ENCODE measurements at places on chromosomes 1 and 21.
A peak's percentile ranks its signal among the peaks of the same experiment; 100 is the strongest.

DNA sequence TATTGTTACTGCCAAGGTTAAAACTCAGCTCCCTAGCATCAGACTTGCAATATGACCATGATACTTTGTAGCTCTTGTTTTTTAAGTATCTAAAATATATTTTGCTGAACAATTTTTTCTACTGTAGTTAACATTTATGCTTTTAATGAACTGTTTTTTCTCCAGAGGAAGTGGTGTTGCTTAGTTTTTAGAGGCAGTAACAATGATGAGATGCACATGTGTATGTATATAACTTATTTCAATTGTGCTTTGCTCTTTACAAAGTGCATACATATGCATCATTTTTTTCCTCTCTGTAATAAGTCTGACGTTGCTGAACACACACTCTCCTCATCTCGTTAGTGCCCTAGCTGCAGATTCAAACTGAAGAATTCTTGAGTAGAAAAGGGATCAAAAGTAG is 418.8 kb downstream of the ZP4 start:
- DNase-seq: no peak

DNA sequence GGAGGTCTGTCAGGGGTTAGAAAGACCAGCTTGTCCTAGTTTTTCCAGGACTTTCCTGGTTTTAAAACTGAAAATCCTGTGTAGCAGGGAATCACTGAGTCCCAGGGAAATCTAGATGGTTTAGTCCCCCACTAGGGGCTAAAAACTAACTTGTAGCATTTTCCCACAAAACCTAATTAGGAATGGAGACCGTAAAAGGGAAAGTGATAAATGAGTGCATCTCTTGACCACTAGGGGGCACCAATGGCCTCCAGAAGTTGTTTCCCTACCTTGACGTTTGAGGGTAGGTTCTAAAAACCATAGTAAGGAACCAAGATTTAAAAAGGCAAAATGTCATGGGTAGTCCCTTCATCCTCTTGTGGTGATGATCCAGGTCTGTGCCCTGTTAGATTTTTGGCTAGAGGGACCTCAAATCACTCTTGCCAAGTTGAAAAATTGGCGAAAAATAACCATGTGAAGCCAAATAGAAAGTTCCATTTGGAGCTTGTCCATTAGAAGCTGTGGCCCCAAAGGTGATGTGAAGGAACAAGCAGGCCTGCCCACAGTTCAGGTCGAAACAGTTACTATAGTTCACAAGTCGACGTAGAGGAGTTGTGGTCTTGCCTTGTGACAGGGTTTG is 24.5 kb downstream of the CLIC6 start:
- peak; percentile 57 for DNase-seq

GRCh38 chr1:178451529-178451928 is 45.2 kb downstream of the CLEC20A start:
- peak; percentile 83 for DNase-seq

GRCh38 chr21:27408826-27409225 is 441.9 kb upstream of the ADAMTS5 start:
- DNase-seq: peak; percentile 50

- no peak for DNase-seq
Observed at GRCh38 chr1:180141381-180141934, 13.2 kb upstream of the QSOX1 start.

- DNase-seq: peak; percentile 50
Observed at GRCh38 chr1:177256153-177257075, 85.7 kb downstream of the BRINP2 start.

DNA sequence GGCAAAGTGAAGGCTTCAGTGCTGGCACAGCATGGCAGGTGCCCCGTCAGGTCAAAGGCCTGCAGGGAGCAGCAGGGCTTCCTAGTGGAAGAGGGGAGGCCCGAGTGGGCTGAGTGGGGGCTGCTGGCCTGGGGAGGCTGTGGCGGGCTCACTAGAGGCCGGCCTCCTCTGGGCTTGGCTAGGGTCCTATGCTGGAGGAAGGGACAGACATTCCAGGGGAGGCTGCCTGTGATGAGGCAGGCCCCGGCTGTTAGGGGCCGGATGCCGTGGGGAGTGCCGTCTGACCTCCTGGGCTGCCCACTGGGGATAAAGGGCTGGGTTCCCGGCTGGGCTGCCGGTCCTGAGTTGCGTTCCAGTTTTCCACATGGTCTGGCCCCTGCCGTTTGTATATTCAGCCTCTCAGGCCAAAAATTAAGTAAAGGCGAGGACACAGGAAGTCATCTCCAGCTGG is 21.1 kb downstream of the PRXL2B start:
- DNase-seq: no peak

GRCh38 chr21:43881283-43881682 is 16.3 kb downstream of the AGPAT3 start:
- DNase-seq: no peak

DNA sequence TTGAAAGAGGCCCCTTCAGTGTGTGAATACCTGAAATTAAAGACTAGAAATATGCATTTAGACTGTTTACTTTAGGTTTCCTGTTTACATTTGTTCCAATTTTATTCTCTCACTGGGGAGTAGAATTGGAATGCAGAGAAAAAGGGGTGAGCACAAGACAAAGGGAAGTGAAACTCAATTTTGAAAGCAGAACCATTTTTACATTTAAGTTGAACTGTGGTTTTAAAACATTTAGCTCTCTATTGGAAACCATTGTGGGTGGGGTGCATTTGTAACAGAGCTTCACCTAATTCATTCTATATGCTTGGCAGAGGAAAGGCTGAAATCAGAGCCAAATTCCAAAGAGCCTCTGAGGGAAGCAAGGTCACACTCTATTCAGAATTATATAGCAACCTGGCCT is 235.3 kb upstream of the C1orf105 start:
- DNase-seq: no peak

DNA sequence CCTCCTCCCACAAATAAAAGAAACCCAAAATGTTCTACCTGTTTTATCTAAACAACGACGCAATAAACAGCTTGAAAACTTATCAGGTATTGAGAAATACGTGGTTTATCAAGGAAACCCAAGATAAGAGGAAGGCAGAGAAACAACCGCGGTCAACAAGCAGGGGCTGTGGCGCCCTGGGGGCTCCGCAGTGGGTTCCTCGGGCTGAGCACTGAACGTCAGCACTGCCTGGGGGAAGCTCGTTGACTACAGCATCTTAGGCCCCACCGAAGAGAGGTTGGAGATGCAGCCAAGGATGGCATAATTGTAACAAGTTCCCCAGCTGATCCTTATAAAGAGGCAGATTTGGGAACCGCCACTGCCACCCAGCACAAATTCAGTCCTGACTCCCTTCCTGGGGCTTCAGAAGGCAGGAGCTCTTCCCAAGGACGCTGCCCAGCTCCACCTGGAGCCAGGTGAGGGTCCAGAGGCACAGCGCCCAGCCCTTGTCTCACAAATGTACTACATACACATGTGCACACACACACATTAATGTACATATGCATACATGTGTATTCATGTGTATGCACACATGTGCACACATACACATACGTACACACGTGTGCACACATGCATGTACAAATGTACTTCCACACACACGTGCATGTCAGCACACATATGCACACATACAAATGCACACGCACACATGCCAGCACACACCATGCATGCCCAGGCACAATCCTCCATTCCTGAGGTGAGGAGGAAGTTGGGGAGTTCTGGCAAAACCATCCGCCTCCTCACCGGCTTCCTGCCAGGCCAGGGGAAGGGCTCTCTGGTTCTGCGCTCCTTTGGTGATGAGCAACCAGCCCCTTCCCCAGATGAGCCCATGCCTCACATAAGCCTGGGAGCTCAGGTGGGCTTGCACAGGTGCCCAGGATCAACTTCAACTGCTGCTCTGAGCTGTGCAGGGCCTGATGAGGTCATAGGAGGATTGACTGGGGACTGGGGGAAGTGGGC is 251.1 kb downstream of the NPHP4 start:
- DNase-seq: no peak

DNA sequence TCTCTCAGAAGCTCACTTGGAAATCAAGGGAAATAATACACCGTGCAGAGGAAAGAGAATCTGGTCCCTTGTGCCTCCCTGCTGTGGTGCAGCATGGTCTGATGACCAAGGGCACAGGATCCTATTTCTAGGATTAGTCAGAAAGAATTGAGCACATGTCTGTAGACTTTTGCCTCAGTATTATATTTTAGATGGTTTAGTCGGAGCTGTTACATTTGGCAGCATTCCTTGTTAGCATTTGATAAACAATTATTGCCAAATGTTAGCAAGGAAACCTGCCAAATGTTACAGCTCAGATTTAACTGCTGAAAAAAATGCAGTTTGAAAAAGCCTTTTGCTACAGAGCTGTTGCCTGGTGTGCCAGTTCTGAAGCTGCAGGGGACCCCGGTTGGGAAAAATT is 183.5 kb upstream of the DPYD start:
- peak; percentile 53 for DNase-seq

DNA sequence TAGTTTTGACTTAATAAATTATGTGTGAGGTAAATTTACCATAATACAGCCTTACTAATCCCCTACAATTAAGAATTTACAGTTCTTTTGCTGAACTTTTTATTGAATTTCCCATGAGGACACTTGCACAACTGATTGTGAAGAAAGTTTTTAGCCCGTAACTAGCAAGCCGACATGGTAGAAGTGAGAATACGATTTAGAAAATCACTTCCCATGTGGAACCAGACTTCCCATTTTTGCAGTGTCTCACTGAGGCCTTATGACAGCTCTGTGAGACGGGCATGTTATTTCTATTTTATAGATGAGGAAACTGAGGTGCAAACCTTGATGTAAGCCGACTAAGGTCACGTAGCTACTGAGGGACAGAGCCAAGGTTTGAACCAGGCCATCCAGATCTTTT is 32.5 kb upstream of the LMO4 start:
- no peak for DNase-seq

- DNase-seq: no peak
Observed at GRCh38 chr1:43506233-43506632, 24.4 kb upstream of the PTPRF start.

DNA sequence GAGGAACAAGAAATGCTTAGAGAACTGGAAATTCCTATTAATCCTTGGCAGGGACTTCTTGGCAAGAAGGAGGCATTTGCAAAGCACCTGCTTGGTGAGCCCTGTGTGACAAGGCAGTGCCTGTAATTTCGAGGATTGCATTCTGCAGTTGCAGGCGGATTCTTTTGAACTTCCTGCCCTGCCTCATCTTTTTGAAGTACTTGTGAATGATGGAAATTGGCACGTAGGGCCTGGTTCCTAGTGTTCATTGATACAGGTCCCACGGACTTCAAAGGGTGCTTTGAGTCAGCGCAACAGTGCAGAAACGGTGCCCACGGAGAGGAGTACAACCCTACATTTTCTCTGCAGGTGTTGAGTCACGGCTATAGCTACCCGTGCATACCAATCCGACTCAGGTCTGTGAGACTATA is 6.4 kb downstream of the HUNK start:
- DNase-seq: no peak

GRCh38 chr1:26784023-26784871 is 3.5 kb upstream of the PIGV start:
- DNase-seq: peak; percentile 79

DNA sequence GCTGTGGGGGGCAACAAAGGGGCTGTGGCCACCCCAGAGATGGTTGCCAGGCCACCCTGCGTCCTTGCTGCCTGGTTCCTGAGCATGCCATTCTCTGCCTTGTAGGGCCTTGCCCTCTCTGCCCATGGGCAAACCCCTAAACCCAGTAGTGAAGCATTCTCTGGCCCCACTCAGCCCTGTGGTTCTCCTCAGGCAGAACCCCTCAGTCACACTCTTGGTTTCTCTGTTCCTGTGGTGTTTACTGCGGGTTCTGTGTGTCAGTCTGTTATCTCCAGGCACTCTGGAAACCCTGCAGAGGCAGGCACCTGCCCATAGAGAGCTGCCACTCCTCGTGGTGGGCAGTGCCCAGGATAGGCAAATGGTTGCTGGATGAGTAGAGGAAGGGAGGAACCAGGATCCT is 41.1 kb upstream of the IL19 start:
- DNase-seq: no peak

- DNase-seq: no peak
Observed at GRCh38 chr1:10857687-10858086, 61.2 kb upstream of the CASZ1 start.

DNA sequence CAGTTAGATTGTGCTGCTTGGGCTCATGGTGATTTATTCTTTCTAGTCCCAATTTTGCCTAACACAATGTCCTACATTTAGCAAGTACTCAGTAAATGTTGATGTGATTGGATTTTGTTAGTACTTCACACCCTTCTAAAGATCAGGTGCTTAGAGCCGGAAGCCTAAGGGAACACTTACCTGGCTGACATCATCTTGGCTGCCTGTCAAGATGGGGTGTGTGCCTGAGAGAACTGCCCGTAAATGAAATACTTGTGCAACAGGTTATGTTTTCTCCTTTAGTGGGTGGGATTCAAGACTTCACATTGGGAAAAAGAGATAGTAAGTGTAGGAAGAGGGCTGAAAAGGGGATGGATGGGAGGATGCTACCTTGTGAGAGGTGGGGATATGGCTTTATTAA is 75.5 kb upstream of the MACF1 start:
- no peak for DNase-seq

DNA sequence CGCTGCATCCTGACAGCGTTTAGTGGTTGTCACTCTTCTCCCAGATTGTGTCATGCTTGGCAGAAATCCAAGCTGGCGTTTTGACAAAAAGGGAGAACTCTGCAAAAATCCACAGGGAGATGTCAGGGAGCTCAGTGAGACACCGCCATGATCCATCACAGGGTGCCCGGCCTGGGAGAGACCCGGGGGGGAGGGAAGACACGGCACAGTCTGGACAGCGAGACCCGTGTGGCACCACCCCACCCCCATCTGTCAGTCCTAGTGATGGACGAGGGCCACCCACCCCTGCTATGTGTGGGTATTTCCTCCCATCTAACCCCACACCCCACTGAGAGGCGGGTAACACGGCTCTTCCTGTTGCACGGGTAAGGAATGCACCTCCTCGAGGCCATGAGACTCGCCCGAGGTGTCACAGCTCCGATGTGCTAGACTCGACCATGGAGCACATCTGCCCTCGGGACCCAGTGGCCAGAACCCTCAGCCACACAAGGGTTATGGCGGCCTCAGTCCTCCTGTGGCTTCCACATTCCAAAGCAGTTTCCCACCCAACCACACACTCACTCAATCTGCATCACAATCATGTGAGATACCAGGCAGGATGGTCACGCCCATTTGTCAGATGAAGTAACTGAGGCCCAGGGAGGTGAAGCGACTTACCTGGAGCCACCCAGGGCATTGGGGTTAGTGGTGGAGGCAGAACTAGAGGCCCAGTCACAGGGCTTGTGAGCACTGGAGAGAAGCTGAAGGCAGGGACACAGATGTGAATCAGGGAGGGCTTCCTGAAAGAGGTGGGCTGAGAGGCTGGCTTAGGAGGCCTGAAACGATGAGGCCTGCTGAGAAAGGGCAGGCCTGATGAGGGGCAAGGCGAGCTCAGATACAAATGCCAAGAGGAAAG is 688.5 kb downstream of the MATN1 start:
- DNase-seq: no peak

DNA sequence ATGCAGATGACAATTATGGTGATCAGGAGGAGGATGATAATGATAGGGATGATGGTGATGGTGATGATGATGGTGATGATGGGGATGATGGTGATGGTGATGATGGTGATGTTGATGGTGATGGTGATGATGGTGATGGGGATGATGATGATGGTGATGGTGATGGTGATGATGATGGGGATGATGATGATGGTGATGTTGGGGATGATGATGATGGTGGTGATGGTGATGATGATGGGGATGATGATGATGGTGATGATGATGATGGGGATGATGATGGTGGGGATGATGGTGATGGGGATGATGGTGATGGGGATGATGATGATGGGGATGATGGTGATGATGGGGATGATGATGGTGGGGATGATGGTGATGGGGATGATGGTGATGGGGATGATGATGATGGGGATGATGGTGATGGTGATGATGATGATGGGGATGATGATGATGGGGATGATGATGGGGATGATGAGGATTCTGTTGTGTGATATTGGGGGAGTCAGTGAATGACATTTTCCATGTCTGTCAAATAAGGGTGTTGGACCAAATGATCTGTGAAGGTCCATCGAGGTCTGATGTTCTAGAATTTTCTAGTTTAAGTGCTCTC is 65.6 kb upstream of the RPL11 start:
- DNase-seq: no peak

All from amniotic epithelial cell (primary cell).